ENCODE measurements at places on chromosomes 7 and 10.

GRCh38 chr7:106424476-106425016 lies 139.8 kb upstream of the NAMPT start:
- no peak for DNase-seq

DNA sequence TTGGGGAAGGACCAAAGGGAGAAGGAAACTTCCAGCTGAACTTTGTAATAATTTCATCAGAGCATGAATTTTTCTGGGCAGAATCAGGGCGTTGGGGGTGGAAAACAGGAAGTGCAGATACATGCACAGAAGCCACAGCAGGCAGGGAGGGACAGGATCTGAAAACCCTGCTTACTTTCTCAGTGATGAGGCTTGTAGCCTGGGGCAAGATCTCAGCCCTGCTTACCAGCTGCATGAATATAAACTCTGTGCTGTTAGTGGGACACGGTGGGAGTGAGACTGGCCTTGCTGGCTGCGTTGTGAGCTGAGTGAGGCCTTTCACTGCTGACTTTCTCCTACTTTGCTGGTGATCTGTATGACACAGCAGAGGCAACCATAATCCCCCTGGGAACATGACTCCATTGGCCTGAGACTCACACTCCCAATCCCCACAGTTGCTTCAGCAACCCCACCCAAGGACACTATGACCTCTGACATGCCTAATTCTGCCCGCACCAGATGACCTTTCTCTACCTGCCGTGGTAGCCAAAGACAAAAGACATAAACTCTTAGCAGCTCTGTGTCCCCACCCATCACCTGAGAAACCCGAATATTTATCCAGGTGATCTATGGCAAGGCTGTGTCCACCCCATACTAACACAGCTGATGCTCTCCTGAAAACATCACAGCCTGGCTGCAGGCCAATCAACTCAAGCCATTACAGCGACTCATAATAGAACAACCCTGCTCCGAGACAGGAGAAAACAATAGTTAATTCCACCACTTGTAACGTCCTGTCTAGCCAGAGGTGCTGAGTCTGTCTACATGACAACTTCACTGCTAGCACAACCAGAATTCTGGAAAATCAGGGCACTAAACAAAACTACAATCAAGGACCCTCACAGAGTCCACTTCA lies 190.7 kb upstream of the CHRM2 start:
- DNase-seq: no peak

DNA sequence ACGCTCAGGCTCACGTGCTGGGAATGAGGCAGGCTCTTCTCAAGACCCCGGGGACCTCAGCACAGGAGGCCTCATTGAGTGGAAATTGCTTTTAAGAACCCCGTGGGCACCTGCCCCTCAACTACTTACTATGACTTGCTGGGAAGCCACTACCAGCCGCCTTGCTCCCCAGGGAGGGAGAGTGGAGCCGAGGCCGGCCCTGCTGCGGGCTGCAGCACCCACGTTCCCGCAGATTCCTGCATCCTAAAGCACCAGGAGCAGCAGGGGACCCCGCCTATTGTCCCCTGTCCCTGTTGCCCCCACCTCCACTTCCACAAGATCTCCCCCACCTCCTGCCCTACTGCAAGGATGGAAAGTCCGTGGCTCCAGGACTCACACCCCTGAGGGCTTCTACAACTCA lies 541.6 kb upstream of the PFKP start:
- no peak for DNase-seq

- no peak for DNase-seq
These were observed 141.1 kb upstream of the PCBD1 start for GRCh38 chr10:71029411-71029892.

- DNase-seq: no peak
These were observed 73.5 kb downstream of the SAMD9 start for GRCh38 chr7:93044147-93044810.

DNA sequence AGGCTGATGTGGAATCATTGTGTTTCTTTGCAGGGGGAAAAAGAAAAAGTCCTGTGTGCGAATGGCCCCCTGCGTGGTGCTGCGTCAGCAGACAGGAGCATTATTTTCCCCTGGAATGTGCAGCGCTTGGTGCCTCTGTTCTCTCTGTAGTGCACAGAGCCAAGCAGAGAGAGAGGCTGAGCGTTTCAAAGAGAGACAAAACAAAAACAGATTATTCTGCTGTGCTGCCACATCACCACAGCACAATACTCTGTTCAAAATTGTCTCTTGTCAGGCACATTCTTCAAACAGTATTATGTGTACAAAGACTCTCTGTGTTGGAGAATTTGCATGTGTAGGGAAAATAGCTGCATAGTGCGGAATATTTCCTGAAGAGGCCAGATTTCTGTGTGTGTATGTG lies 609.0 kb downstream of the SDK1 start:
- DNase-seq: no peak

GRCh38 chr7:26918241-26918640 lies 53.9 kb upstream of the SKAP2 start:
- no peak for DNase-seq

DNA sequence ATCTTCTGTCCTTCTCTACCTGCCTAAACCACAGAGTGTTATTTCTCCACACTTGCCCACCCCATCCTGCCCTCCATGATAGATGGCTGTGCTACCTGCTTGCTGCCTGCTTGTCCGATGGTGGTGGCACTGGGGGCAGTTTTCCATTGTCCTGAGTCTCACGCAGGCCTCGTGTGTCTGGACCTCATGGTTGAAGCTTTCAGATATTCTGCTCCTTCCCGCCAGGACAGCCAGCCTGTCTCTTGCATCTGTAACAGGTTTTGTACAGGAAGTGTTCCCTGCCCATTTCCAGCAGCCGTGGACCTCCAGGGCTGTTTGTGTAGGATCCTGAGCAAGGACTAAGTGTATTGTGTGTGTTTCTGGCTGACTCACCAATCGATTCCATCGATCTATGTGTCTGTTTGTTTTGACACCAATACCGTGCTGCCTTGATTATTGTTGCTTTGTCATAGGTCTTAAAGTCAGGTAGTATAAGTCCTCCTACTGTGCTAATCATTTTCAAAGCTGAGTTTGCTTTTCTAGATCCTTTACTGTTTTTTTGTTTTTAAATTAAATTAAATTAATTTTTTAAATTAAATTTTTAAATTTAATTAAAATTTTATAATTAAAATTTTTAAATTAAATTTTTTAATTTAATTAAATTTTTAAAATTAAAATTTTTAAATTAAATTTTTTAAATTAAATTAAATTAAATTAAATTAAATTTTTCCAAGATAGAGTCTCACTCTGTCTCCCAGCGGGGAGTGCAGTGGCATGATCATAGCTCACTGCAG lies 8.5 kb downstream of the IL15RA start:
- no peak for DNase-seq

GRCh38 chr7:22358820-22359697 lies 2.1 kb upstream of the RAPGEF5 start:
- no peak for DNase-seq

DNA sequence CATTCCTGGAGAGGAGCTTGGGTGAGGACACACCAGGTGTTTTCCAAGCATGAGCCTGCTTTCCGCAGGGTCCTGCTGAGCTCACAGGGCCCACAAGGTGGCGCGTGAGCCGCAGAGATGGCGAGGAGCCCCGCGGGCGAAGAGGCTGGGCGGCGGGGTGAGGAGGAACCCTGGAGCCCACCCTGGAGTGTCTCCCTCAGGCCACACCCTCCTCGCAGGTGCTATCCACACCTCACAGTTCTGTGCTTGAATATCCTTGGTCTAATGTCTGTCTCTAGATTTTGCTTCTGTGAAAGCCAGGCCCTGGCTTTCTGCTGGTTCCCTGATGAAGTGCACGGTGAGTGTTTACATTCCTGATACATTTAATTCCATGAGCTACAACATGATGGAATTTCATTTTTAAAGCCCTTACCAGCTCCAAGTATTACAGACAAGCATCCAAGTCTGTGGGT lies 433.6 kb downstream of the ACTR3B start:
- no peak for DNase-seq

GRCh38 chr7:47653550-47654411 lies 71.9 kb upstream of the TNS3 start:
- no peak for DNase-seq

GRCh38 chr7:76392531-76393115 lies 16.9 kb downstream of the SSC4D start:
- DNase-seq: no peak

DNA sequence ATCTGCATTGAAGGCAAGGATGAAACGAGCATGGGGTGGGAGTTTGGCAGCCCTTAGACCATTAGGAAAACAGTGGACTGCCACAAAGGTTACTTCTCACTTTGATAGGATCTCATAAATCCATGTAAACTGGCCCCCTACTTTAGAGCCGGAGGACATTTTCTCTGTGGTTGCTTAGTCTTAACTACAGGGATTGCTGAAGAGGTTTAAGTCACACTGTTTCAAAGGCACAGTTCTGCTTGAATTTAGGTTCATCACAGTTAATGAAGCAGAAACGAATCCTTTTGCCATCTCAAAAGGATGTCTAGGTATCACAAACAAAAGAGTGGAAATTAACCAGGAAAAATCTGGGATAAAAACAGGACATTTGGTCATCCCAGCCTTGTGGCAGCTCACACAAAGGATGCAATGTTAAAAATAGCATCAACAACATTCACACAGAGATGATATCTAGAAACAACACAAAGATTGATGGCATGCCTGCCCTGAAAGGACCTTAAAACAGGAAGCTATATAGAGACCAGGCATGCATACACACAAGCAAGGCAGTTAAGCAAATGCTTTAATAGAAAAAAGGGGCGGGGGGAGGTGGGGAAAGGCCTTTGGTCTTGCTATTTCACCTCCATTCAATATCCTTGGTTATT lies 74.0 kb downstream of the DOCK4 start:
- no peak for DNase-seq

DNA sequence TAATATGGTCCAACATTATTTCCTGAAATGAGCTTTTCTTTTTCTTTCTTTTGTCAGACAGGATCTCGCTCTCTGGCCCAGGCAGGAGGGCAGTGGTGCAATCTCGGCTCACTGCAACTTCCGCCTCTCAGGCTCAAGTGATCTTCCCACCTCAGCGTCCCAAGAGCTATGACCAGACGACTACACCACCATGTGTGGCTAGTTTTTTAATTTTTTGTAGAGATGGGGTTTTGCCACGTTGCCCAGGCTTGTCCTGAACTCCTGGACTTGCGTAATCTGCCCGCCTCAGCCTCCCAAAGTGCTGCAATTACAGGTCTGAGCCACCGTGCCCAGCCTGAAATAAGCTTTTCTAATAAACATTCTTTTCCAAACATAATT lies 48.6 kb downstream of the CUL2 start:
- DNase-seq: no peak

GRCh38 chr7:98826811-98827231 lies 43.0 kb downstream of the TMEM130 start:
- DNase-seq: no peak

GRCh38 chr10:61628151-61628874 lies 34.4 kb upstream of the CABCOCO1 start:
- no peak for DNase-seq

- no peak for DNase-seq
These were observed 33.3 kb upstream of the ARHGAP22 start for GRCh38 chr10:48638158-48638557.

GRCh38 chr10:98414932-98415730 lies at the start of gene PYROXD2:
PYROXD2 (minus strand) TSS chr10:98415182; CDS start chr10:98415135, 47 bp downstream.
- DNase-seq: no peak

DNA sequence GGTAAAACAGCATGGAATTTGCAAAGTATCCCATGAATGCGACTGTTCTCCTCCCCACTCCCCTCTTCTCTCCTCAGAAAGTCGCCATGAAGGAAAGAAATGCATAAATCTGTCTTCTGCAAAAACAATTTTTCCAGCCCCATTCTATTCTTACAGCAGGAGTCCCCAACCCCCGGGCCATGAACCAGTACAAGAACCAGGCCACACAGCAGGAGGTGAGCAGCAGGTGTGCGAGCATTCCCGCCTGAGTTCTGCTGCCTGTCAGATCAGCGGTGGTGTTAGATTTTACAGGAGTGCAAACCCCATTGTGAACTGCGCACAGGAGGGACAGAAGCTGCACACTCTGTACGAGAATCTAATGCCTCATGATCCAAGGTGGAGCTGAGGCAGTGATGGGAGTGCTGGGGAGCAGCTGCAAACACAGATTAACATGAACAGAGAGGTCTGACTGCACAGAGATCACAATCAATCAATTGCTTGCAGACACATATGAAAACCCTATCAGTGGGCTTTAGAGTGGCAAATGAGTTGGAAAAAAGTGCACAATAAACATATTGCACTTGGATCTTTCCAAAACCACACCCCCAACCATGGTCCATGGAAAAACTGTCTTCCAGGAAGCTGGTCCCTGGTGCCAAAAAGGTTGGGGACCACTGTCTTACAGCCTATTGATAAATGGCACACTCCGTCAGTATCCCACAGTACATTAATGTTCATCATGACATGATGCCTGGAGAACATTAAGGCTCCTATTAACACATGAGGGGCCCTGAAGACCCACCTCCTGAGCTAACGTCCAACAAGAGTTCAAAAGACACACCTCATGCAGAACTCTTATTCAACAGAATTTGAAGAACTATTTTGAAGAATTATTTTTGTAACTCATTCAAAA lies 205.0 kb downstream of the PTPRN2 start:
- no peak for DNase-seq

DNA sequence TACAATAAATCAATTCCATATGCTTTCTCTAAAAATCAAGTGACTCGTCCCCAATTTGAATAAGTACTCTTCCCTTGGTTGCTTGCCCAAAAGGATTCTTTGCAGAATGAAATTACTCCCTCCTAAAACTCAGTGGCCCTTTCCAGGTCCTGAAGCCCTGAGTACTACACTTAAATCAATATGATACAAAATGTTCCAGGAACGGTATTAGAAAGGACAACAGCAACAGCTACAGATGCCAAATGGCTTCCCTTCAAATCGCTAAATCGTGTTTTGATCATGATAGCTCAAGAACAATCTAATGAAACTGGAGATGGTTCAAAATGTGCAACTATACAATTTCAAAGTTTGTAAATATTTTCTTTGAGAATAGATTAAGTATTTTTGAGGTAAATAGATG lies 59.4 kb downstream of the TPK1 start:
- DNase-seq: no peak

GRCh38 chr7:133183969-133184368 lies 68.9 kb upstream of the EXOC4 start:
- DNase-seq: no peak

DNA sequence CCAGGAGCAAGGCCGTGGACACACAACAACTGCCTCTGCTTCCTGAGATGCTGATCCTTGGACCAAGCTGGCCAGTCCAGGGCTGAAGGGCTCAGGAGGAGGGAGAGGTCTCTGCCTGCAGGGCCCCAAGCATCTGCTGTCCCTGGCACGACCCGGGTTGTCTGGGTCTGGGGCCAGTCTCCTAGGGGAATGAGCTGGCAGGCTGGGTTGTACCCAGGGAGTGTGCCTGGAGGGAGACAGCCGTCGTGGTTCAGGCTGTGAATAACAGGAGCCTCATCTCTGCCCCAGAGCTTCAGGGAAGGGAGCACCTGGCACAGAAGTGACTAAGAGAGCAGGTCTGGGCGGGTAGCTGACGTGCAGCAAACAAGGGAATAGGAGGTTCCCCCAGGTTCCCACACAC lies 17.9 kb upstream of the SERPINE1 start:
- DNase-seq: no peak

DNA sequence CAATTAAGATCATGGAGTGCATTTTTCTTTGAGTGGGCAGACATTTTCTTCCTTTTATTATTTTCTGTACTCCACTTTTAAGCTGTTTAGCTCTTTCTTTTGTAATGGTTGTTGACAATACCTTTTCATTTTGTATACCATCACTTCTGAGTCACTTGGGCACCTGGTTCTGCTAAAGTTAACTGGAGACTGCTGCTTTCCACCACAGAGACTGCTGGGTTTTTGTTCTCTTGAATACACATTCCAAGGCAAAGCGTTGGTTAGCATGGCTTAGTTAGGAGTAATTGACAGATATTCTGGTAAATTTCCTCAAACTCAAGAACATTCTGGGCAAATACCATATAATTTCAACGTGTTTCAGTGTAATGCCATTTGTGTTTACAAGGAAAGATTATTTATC lies 541.9 kb upstream of the CELF2 start:
- DNase-seq: no peak
